ENCODE measurements at places on chromosomes 3 and 15.
A peak's percentile ranks its signal among the peaks of the same experiment; 100 is the strongest.

GRCh38 chr15:26572602-26573350, 200.1 kb downstream of the GABRB3 start:
- DNase-seq, result no peak

GRCh38 chr15:88505721-88506120, 38.2 kb downstream of the MRPS11 start:
- DNase-seq, result no peak

DNA sequence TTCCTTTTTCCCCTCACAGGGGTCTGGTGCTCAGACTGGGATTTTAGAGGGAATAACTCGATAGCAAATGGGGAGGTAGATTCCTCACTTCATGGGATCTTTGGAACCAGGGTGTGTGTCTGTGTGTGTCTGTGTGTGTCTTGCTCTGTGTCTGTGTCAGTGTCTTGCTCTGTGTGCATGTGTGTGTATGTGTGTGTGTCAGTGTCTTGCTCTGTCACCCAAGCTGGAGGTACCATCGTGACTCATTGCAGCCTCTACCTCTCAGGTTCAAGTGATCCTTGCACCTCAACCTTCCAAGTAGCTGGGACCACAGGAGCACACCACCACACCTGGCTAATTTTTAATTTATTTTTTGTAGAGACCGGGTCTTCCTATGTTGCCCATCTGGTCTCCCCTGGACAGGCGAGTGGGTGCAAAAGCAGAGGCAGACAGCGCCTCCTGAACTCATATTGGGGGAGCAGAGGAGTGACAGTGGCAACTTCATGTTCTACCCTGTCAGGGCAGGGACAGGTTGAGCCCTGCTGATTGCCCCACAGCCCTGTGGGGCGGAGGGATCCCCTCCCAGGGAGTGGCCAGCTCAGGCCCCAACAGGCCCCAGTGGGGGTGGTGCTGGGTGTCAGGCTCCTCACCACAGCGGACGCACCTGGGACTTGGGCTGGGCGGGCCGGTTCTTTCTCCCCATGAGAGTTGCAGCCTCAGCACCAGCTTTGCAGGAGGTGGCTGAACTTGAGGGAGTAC, 10.4 kb upstream of the SEMA4B start:
- DNase-seq, result peak; percentile 94

GRCh38 chr3:189690237-189690636, 59.0 kb downstream of the TP63 start:
- DNase-seq, result no peak

DNA sequence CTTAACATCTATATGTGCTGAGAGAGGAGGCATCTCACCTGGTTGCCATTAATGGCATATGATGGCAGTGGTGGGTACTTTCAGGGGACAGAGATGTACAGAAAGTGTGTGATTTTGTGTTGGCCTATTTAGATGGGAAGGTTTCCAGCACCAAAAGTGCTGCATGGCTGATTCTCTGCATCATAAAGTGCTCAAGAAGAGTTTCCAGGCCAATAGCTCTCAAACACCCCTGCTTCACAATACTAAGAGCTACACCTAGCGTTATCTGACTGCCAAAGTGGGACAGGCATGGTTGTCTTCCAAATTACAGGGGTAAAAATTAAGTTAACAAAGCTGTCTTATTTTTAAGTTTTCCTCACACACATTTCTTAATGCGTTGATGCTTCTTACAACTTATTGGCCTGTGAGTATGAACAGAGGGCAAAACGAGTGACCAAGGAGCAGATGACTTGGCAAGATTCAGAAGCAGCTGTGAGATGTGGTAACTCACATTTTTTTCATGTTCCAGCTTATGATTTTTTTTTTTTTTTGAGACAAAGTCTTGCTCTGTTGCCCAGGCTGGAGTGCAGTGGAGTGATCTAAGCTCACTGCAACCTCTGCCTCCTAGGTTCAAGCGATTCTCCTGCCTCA, 41.4 kb upstream of the VEPH1 start:
- DNase-seq, result no peak

- DNase-seq, result no peak
Observed at GRCh38 chr3:3184876-3185275, 5.4 kb upstream of the CRBN start.

DNA sequence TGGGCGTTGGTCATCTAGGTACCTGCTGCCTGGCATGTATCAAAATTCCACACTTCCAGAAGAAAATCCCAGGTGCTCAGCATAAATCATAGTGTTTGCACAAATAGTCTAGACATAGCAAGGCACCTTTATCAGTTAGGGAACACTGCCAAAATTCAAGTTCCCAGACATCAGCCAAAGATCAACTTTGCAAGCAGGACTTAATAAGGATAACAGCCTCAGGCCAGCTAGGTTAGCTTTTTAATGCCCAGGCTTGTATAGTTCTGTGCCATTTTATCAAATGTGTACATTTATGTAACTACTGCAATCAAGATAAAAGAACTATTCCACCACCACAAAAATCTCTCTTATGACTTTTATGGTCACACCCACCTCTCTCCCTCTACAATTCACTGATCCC, 30.7 kb downstream of the DZIP3 start:
- DNase-seq, result no peak

GRCh38 chr15:61138156-61138555, 90.9 kb downstream of the RORA start:
- DNase-seq, result no peak

DNA sequence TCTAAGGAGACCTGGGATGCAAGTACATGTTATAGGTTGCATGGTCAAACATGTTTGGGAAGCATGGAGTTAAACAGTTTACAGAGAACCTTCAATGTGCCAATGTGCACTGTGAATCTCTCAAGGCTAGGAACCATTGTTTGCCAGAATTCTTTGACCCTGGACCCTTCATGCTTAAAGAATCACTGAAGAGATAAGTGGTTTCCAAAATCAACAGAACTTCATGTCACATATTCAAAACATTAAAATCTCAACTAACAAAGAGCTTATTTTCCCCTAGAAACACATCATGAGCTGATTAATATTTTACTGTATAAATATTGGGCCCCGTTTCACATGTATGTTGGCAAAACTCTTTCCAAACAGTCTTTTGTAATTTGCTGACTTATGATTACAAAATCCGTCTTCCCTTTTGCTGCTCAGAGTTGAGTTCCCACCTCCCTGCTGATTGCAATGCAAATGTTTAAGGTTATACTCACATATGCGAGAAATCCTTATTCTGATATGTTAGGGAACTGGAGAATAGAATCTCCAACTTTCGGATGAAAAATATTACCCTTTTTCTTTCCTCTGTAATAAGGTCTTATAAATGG, 380.2 kb downstream of the DIPK2A start:
- no peak for DNase-seq

GRCh38 chr3:39254806-39255449, 24.9 kb downstream of the CX3CR1 start:
- DNase-seq, result peak; percentile 32

DNA sequence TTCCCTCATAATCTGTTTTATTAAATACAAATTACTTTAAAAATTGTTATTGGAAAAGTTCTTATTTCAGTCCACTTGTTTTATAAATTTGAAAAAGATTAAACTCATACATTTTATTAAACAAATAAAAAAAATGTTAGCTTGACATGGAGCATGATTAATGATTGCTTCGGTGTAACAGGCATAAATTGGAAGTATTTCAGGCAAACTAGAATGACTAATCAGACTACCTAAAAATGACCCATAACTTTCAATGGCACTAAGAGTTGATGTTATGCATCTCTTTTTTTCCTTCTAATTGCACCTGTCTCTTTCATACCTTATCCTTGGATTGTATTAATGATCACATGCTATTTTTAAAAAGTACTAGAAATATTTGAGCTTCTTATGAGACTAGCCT, 343.3 kb downstream of the ZNF385D start:
- DNase-seq, result no peak

GRCh38 chr3:16309558-16309957, 44.5 kb downstream of the OXNAD1 start:
- peak; percentile 49 for DNase-seq

- DNase-seq, result no peak
Observed at GRCh38 chr3:135325726-135326235, 530.7 kb downstream of the EPHB1 start.

- DNase-seq, result no peak
Observed at GRCh38 chr15:26148156-26148860, 285.2 kb upstream of the ATP10A start.

GRCh38 chr3:150544726-150545125, 1.6 kb downstream of the SERP1 start:
- no peak for DNase-seq

Measured in RWPE1 (cell line).